Esophagus squamous epithelium (tissue), 5 donors: ENCODE measurements at places on chromosomes 16 and 17. TPM values are rescaled to one million over a fixed set of nuclear protein-coding genes. Genes with fewer than 3 reads are reported as not detected.

- no peaks in the 10 kb centered on the region for H3K36me3 ChIP-seq
- H3K4me1 ChIP-seq = no peaks in the 10 kb centered on the region
- no peak overlapping the region for H3K27ac ChIP-seq
- no peaks in the 10 kb centered on the region for H3K27me3 ChIP-seq
- DNase-seq = no peak
Observed at GRCh38 chr16:59988591-59988990, 1254.5 kb upstream of the GOT2 start.

DNA sequence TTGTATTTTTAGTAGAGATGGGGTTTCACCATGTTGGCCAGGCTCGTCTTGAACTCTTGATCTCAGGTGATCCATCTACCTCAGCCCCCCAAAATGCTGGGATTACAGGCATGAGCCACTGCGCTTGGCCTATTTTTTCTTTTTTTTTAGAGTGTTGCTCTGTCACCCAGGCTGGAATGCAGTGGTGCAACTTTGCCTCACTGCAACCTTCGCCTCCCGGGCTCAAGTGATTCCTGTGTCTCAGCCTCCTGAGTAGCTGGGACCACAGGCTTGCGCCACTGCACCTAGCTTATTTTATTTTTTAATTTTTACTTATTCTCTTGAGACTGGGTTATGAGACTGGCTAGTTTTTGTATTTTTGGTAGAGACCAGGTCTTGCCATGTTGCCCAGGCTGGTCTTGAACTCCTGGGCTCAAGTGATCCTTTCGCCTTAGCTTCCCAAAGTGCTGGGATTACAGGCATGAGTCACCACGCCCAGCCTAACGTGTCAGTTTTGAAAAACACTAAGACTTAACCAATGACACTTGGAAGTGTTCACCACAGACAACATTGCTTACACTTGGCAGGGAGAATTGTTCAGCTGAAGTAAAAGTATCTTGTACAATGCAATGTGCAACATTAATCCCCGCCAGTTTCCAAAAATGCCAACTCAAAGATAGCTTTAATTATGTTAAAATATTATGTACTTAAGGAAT, 26.9 kb downstream of the ATAD5 start:
- no peak overlapping the region for H3K4me3 ChIP-seq
- H3K4me1 ChIP-seq = no peaks in the 10 kb centered on the region
- peaks cover 17% of the 10 kb centered on the region for H3K36me3 ChIP-seq

DNA sequence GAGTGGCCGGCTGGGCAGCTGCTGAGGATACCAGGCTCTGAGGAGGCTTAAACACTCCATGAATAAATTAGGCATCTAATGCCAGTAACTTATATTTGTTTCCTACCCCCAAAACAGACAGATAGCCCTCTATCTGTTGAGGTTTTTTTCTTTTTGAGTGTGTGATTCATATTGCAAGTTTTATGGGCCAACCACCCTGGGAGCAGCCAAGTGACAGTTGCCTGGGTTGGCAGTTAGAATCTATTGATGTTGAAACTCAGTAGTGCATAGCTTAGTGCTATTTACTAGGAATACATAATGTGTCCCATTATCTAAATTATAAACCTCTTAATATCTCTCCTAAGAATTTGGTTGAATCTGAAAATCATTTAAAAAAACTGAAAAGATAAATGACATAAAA, 397.4 kb downstream of the CA10 start:
- no peak overlapping the region for H3K4me3 ChIP-seq
- H3K36me3 ChIP-seq = no peaks in the 10 kb centered on the region
- no peak overlapping the region for H3K27ac ChIP-seq
- H3K27me3 ChIP-seq = no peaks in the 10 kb centered on the region

- H3K27ac ChIP-seq = peak overlapping the region; percentile 11
- no peak for DNase-seq
- H3K36me3 ChIP-seq = no peaks in the 10 kb centered on the region
- peaks cover 39% of the 10 kb centered on the region for H3K4me1 ChIP-seq
- no peak overlapping the region for H3K4me3 ChIP-seq
- no peaks in the 10 kb centered on the region for H3K27me3 ChIP-seq
Observed at GRCh38 chr16:12337871-12338655, 361.5 kb downstream of the SNX29 start.

The KCNG4 gene
- total RNA-seq = not detected

DNA sequence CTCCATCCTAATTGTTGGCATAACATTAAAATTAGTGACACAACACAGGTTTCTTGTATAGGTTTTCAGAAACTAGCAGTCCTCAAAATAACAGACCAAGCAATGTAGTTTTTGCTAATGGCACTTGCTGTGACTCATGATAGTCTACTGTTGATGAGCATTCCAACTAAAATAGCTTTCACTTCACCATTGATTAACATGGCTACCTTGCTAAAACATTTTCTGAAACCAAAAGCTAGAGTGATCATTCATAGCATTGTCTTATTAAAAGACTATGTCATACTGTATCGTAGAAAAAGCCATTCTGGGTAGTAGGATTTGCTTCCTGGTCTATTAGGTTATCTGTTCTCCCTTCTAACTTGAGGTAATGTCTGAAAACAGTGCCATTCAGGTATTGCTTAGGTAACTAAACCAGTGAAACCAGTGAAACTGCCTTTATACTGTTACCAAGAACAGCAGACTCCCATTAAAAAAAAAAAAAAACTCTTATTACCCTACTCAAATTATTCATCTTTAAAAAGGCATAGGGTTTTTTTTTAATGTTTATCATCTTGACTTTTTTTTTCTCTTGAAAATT, 2.5 kb upstream of the CLTC start:
- peaks cover 24% of the 10 kb centered on the region for H3K4me1 ChIP-seq
- peak overlapping the region; percentile 100 for H3K27ac ChIP-seq
- H3K36me3 ChIP-seq = no peaks in the 10 kb centered on the region
- H3K4me3 ChIP-seq = no peak overlapping the region
- H3K27me3 ChIP-seq = no peaks in the 10 kb centered on the region

GRCh38 chr17:38753071-38753506, 548 bp downstream of the PSMB3 start:
- peaks cover 14% of the 10 kb centered on the region for H3K27me3 ChIP-seq
- H3K4me1 ChIP-seq = peaks cover 32% of the 10 kb centered on the region
- peak overlapping the region; percentile 69 for H3K4me3 ChIP-seq
- peak overlapping the region; percentile 94 for H3K27ac ChIP-seq
- no peak for DNase-seq

The KRTAP9-8 gene
- total RNA-seq = not detected

The CIAO2B gene
- total RNA-seq = 124 TPM

The DNAH2 gene
- total RNA-seq = 0.03 TPM

- peaks cover 44% of the 10 kb centered on the region for H3K4me1 ChIP-seq
- DNase-seq = no peak
- no peaks in the 10 kb centered on the region for H3K27me3 ChIP-seq
- H3K36me3 ChIP-seq = no peaks in the 10 kb centered on the region
- peak overlapping the region; percentile 96 for H3K4me3 ChIP-seq
Observed at GRCh38 chr16:58732545-58733247, 1.4 kb downstream of the GOT2 start.

The TNRC6C gene
- 10.9 TPM for total RNA-seq

DNA sequence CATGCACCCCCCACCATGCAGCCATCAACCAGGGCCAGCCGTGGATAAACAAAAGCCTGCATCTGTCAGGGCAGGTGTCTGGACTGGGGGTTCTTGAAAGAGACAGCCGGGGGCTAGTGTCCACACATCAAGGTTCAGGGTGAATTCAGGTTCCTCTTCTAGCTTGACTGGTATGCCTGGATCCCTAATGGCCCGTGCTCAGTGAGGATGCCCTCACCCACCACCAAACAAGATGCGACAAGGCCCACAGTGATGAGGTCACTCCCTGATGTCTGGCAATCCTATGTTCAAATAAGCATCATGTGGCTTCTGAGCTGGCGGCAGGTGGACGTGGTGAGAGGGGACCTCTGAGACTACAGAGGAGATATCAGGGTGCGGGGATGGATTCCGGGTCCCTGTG, 64.6 kb downstream of the GOSR1 start:
- H3K4me3 ChIP-seq = no peak overlapping the region
- H3K4me1 ChIP-seq = no peaks in the 10 kb centered on the region
- no peaks in the 10 kb centered on the region for H3K27me3 ChIP-seq
- H3K36me3 ChIP-seq = no peaks in the 10 kb centered on the region

DNA sequence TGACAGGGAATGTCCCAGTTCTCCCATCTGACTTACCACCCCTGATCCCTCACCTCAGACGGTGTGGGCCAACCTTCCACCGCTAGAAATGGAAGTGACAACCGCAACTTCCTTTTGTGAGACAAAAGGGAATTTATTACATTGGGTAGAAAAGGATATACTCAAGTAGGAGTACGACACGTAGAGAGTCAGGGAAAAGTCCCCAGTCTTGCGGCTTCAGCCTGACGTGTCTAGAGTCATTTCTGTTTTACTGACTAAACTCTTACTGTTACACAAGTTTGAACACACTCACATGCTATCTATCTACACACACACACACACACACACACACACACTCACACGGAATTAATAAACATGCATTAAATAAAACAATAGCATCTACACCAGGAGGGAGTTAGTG, 178.9 kb downstream of the COPRS start:
- no peaks in the 10 kb centered on the region for H3K27me3 ChIP-seq
- peaks cover 13% of the 10 kb centered on the region for H3K4me1 ChIP-seq
- H3K27ac ChIP-seq = no peak overlapping the region

GRCh38 chr17:18065546-18065945, 22.2 kb upstream of the DRG2 start:
- no peak overlapping the region for H3K4me3 ChIP-seq
- DNase-seq = no peak
- H3K36me3 ChIP-seq = peaks cover 72% of the 10 kb centered on the region
- no peaks in the 10 kb centered on the region for H3K4me1 ChIP-seq

The CDRT15 gene
- not detected for total RNA-seq

DNA sequence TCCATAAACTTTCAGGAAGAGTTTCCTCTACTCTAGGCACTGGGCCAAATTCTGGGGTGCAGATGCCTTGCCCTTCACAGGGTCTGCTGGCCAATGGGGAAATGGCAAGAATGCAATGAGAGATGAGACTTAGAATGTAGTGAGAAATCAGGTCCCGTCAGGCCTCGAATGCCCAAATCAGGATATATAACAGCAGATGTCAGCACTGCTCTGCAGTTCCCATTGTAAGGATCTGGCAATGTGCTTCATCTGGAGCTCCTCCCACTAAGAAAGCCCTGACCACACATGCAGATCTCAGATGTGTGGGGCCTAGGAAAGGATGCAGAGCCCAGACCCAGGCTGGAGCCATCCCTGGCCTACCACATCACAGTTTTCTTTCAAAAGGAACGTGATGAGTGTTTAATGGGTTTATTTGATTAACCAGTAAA, 13.9 kb upstream of the LPCAT2 start:
- H3K4me1 ChIP-seq = peaks cover 4% of the 10 kb centered on the region
- H3K36me3 ChIP-seq = peaks cover 21% of the 10 kb centered on the region
- no peak overlapping the region for H3K4me3 ChIP-seq

GRCh38 chr16:58773870-58774269, 39.8 kb upstream of the GOT2 start:
- no peaks in the 10 kb centered on the region for H3K4me1 ChIP-seq
- no peak overlapping the region for H3K4me3 ChIP-seq
- DNase-seq = no peak
- no peaks in the 10 kb centered on the region for H3K27me3 ChIP-seq

- no peaks in the 10 kb centered on the region for H3K27me3 ChIP-seq
- H3K27ac ChIP-seq = no peak overlapping the region
- no peaks in the 10 kb centered on the region for H3K36me3 ChIP-seq
- H3K4me1 ChIP-seq = no peaks in the 10 kb centered on the region
- no peak overlapping the region for H3K4me3 ChIP-seq
Observed at GRCh38 chr16:8989099-8989878, 25.6 kb upstream of the USP7 start.

The SLFN12L gene
- total RNA-seq = 1.1 TPM

DNA sequence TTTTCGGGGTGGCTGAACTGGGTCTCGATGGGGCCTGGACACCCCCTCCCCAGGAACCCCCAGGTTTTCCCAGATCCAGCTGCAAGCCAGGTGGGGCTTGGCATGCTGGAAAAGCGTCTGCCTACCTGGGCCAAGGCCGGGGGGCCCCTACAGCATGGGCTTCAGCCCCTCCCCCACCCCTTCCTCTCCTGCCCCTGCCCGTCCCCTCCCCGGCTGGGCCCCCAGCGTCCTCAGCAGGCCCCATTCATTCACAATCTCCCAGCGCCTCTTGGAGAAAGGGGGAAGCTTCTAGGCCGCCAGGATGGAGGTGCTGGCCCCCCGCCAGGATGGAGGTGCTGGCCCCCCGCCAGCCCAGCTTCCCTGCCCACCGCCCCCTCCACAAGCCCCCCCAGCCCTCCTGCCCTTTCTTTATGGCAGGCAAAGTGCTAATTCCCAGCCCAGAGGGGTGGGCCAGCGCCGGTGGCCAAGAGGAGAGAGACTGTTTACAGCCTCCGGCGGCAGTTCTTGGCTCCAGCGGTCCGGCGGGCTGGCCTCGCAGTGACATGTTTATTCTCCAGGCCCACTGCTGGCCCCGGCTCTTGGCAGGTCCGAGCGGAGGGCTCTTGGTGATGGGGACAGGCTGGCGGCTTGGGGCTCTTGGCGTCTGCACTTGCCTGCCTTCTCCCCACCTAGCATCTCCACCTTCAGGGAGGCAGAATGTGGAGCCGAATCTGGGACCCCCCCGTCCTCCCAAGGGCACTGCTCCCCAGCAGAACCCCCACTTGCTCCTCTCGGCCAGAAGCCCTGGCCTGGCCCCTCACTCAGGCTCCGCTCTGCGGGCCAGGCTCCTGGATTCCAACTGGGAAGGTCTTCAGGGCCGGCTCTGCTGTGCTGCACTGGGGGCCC, 94.4 kb upstream of the CIBAR2 start:
- H3K27ac ChIP-seq = no peak overlapping the region
- H3K27me3 ChIP-seq = no peaks in the 10 kb centered on the region
- no peak for DNase-seq

The NHERF2 gene
- 11.6 TPM for total RNA-seq

DNA sequence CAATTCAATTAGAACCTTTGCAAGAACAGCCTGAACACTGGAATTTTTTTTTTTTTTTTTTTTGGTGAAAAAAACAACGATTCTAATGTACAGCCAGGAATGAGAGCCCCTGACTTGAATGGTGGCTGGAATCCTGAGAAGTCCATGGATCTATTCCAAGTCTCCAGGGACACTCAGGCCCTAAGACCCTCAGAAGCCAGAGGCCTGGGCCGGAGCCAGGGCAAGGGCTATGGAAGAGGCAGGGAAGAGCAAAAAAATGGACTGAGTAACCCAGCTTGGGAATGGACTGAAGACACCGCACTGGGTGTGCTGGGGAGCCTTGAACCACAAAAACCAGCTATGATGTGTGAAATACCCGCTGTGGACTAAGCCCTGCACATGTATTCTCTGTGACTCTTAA, 60.3 kb upstream of the LHX1 start:
- H3K36me3 ChIP-seq = no peaks in the 10 kb centered on the region
- no peak overlapping the region for H3K4me3 ChIP-seq
- no peak overlapping the region for H3K27ac ChIP-seq
- DNase-seq = no peak
- H3K4me1 ChIP-seq = no peaks in the 10 kb centered on the region
- no peaks in the 10 kb centered on the region for H3K27me3 ChIP-seq

DNA sequence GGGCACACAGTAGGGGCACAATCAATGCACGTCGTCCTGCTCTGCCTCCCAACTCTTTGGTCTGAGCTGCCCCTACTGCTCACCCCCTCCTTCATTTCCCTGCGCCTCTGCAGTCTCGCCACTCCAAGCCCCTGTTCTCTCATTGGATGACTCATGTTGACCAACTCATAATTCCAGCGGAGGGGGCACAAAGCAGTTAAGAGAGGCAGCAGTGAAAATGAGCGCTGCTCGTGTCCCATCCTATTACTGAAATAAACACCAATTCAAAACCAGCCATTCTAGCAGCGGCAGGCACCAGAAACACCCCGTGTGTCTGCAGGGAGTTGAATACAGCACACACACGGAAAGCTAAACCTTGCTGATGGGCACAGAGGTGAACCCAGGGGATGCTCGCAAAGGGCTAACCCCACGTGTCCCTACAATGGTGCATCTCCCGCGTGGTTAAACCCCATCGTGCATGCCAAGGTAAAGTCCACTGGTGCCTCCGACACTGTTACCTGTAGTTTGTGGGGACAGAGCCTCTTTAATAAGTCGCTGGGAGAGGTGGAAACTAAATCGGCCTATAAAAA, 310.4 kb downstream of the XYLT1 start:
- H3K4me1 ChIP-seq = no peaks in the 10 kb centered on the region
- H3K4me3 ChIP-seq = no peak overlapping the region
- H3K27me3 ChIP-seq = no peaks in the 10 kb centered on the region
